ENCODE measurements at places on chromosomes 11 and 22.

DNA sequence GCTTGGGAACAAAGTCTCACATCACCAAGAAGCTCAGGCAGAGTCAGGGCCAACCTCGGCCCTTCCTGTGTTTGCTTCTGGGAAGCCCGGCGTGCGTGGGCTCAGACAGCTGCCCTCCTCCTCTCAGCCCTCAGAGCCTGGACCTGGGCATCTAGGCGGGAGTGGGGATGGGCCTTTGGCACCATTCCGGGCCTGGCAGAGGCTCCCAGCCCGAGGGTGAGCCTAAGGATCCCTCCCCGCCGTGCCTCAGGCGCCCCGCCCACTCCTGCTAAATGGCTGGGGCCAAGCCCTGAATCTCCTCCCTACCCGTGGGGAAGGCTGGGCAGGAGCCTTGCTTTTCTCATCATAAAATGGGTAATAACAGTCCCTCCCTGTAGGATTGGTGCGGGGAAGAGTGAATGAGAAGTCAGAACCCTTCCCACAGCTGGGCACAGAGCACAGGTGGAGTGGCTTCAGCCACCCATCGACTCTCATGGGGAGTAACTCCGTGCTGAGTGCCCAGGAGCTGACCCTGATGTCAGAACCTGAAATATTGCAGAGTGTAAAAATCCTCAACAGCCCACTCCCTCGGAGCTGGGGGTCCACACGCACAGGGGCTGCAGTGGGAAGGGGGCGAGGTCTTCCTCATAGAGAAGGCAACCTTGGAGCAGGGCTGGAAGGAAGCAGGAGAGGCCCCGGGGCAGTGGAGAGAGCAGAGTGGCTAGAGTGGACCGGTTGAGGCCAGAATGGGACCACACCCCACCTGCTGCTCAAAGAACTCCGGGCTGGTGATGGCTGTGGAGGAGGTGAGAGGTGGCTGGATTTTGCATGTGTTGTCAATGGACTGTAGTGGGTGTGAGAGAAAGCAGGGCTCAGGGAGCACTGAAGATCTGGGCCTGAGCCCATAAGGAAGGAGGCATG lies 18.8 kb upstream of the CDKN1C start:
- no peak for DNase-seq

DNA sequence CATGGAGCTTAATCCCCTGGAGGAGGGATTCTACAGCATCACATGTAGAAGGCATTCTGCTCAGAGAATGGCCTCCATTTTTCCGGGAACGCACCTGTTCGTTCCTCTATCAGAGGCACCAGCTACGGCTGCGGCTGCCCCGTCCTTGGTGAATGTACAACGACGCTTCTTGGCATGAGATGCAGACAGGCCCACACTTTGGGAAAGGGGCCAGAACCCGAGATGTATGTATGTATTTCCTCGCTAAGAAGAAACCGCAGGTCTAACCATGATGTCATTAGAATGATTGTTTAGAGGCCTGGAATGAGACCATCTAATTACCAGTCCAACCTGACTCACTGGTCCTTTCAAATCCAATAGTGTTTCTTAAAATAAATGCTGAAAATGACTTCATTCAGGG lies 1293.4 kb downstream of the TBC1D22A start:
- DNase-seq = no peak

DNA sequence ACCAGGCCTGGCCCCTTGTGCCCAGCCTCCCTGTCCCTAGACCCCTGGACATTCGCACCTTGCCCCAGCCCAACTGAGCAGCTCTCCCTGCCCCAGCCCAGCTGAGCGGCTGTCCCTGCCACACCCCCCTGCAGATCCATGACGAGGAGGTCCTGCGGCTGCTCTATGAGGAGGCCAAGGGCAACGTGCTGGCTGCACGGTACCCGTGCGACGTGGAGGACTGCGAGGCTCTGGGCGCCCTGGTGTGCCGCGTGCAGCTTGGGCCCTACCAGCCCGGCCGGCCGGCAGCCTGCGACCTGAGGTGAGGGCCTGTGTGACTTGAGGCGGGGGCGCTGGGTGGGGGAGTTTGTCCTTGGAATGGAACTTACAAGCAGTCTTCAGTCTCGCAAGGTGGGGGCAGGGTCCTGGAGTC lies 7.7 kb downstream of the FRMD8 start:
- DNase-seq = no peak

DNA sequence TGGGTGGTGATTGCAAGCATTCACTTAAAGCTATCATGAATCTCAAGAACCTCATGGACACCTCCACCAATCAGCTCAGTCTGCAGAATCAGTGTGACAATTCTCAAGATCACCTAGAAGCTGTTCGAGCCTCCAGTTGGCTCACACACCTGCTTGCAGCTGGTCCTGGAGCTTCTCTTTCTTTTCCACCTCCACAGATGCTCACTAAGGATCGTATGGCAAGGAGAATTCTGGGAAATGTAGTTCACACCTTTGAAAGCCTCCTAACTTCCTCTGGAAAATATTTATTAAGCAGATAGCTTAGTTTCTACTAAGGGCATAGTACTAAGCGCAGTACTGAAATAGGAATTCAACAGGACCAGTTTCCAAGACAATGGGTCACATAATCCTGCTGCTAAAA lies 26.2 kb downstream of the FSHB start:
- no peak for DNase-seq

DNA sequence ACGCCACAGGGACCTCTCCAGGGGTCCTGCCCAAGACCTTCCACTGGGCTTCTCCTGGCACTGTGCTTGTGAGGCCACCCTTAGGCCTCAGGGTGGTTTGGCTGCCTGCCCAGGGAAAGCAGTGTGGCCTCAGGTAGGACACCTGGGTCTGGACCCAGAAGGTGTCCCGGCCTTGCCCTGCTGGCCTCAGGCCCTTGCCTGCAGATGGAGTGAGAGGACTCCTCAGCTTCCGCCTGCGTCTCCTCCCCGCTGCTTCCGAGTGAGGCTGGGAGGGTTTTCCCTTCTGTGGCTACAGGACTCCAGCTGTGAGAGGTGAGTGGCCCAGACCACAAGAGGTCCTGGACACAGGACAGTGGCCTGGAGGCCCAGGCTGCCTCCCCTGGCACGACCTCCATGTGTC lies 60.4 kb downstream of the WNT7B start:
- peak; percentile 22 for DNase-seq

DNA sequence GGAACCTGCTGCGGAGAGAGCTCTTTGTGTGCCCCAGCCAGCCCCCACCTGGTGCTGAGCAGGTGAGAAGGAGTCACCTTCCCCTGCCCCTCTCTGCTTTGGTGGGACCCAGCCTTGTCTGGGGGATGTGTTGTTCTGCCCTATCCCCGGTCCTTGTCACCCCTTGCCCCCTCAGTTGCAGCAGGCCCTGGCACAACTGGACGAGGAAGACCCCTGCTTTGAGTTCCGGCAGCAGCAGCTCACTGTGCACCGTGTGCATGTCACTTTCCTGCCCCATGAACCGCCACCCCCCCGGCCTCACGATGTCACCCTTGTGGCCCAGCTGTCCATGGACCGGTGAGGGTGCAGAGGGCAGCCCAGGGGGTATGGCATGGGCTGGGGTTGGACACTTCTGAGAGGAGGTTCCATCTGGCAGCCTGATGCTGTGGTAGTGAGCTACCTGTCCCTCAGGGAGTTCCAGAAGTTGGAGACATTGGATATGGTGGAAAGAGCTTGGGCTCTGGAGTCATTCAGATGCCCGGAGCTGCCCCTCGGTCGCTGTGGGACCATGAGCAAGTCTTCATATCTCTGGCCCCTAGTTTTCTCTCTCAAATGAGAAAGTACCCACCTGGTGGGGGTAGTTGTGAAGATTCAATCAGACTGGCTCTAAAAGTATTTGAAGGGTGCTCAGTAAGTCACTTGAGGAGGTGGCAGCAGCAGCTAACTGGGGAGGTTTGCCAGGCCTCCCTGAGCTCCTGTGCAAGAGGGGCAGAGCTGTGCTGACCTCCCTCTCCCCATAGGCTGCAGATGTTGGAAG lies 4.3 kb downstream of the LARGE2 start:
- DNase-seq = no peak

GRCh38 chr22:50730013-50730891 lies 7.8 kb upstream of the ACR start:
- no peak for DNase-seq

DNA sequence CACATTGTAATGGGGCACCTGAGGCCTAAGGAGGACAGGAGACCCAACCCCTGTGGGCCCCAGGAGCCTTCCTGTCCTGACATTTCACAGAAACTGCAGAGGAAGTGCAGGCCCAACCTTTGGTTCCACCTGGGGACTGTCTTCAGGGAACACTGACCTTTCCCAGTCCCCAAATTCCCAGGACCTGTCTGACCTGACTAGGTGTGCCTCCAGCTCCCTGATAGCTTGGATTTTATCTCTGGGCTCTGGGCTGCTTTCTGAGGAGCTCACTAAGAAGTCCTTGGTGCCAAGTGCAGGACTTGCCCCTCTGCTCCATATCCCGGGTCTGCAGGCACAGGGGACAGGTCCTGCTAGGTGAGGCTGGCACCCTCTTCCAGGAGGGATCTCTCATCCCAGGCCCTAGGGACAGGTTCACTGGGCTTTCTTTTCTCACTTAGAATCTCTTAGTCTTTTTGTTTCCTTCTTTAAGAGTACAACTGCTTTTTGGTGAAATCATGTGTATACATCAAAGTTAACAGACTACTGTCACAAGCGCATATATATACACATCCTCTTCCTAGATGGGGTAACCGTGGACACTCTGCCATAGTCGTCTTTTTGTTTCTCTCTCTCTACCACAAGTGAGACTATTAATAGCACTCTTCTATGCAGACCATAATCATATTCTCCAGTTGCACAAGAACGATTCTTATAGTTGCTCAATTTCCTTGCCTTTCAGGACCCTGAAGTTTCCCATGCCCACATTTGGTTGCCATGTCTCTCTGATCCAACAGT lies 72.0 kb upstream of the IGLL5 start:
- DNase-seq = no peak

GRCh38 chr22:28029201-28029948 lies 110.3 kb upstream of the PITPNB start:
- no peak for DNase-seq

GRCh38 chr22:38417252-38418060 lies 37.5 kb downstream of the KCNJ4 start:
- no peak for DNase-seq

DNA sequence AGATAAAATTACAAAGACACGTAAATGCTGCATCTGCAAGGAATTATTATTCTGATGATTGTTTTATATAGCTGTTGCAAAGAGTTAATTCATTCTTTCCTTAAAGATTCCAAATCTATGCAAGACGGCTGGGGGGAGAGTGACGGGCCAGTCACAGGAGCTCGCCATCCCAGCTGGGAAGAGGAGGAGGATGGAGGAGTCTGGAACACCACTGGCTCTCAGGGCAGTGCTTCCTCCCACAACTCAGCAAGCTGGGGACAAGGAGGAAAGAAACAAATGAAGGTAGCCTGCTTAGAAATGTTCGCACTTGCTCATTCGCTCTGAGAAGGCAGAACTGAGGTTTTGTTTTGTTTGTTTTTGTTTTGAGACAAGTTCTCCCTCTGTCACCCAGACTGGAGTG lies 73.0 kb upstream of the ADSL start:
- no peak for DNase-seq

- DNase-seq = no peak
These were observed 61.0 kb downstream of the OR5AK2 start for GRCh38 chr11:57049749-57050148.

- peak; percentile 12 for DNase-seq
These were observed 63.4 kb downstream of the FLI1 start for GRCh38 chr11:128757235-128757711.

DNA sequence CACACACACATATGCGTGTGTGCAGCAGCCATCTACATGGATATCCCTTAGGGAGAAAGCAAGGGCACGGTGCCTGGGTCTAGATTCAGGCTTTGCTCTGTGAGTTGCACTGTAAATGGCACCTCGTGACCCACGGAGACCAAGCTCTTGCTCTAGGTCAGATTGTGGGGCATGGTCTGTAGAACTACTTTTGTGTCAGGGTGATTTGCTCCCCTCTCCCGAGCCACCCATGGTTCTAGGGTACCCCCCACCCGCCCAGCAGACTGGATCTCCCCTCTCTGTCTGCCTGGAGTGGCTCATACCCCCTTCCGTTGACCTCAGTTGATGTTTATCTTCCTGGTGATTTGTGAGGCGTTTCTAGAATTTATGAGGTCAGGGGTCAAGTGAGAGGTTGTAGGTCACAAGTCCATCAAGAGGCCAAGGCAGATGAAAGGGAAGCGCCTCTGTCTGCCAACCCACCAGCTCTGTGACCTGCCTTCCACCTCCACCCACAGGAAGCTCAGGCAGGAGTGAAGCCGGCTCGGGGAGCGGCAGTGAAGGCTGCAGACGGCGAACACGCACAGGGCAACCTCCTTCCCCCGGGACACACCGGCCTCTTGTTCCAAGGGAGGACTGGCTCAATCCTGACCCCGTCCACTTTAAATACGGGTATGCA lies 76.2 kb upstream of the TTLL12 start:
- DNase-seq = no peak

- no peak for DNase-seq
These were observed 3.1 kb downstream of the TNNT3 start for GRCh38 chr11:1922481-1923081.

- DNase-seq = peak; percentile 30
These were observed 1.0 kb downstream of the CUL5 start for GRCh38 chr11:108009497-108010370.

DNA sequence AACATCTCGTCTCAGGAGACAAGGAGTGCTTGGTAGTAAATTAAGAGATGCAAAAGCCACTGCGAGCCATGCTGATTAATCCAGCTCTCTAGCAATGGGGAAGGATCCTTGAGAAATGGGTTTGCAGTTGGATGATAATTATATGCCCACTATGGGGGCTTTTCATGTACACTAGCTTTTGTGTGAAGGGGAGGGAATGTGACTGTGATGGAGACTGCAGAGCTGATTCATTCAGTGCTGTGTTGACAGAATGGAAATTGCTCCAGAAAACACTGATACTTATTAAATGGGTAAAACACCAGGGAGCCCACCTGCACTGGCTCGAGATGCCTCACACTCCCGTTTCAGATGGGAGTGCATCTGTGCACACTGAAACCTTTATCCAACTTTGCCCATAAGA lies 37.0 kb upstream of the KIRREL3 start:
- DNase-seq = no peak

DNA sequence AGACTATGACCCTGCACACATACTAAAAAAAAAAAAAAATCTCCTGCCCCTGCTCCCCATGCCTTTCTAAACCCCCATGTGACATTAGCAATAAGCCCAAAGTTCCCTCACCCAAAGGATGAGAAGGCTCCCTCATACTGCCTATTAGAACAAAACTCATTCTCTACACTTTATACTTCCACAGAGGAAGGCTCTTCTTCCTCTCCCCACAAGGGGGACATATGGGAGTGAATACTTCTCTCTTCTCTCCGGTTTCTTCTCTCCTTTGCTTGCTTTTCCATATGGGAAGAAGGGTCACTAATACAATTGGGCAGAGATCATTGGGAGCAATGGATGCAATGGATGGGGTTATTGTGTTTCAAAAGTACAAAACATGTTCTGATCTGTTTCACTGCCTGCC lies 3.3 kb downstream of the OR52L1 start:
- DNase-seq = no peak

- DNase-seq = no peak
These were observed 37.9 kb downstream of the ST14 start for GRCh38 chr11:130197386-130198035.

GRCh38 chr11:112694813-112695212 lies 266.4 kb upstream of the NCAM1 start:
- no peak for DNase-seq

- peak; percentile 24 for DNase-seq
These were observed 129.8 kb upstream of the KIRREL3 start for GRCh38 chr11:127130321-127130720.
